NCI-H510A treated with DMSO at 0.1 percent for 48 hours (cell line): ENCODE measurements at places on chromosomes 7 and 10.

GRCh38 chr10:84510121-84510520, 181.7 kb downstream of the CCSER2 start:
- no peak for DNase-seq

- DNase-seq = peak; percentile 48
Observed at GRCh38 chr10:124632064-124632531, 112.1 kb downstream of the FAM53B start.

GRCh38 chr7:36137258-36137657, 15.8 kb upstream of the EEPD1 start:
- DNase-seq = peak; percentile 14

DNA sequence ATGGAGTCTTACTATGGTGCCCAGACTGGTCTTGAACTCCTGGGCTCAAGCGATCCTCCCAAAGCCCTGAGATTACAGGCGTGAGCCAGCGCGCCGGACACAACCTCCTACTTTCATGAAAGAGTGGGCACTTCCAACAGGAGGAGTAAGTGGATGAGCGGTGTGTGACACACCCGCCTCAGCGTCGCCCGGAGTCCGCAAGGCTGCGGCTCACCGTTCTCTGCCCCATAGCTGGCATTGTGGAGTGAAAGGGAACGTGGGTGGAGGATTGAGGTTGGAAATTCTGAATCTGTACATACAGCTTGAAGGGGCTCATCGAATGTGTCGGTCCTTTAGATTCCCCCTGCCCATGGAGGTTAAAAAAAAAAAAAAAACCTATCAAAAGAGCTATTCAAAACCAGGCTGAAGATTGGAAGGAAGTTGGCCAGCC, 524 bp upstream of the PRXL2A start:
- DNase-seq = peak; percentile 68

GRCh38 chr10:23198940-23199767, 7.0 kb downstream of the PTF1A start:
- no peak for DNase-seq

GRCh38 chr10:122525788-122526187, 34.8 kb upstream of the DMBT1 start:
- DNase-seq = no peak

GRCh38 chr10:126661841-126662515, 8.5 kb downstream of the C10orf90 start:
- DNase-seq = no peak

- peak; percentile 34 for DNase-seq
Observed at GRCh38 chr10:100347568-100348195, 649 bp downstream of the SCD start.

DNA sequence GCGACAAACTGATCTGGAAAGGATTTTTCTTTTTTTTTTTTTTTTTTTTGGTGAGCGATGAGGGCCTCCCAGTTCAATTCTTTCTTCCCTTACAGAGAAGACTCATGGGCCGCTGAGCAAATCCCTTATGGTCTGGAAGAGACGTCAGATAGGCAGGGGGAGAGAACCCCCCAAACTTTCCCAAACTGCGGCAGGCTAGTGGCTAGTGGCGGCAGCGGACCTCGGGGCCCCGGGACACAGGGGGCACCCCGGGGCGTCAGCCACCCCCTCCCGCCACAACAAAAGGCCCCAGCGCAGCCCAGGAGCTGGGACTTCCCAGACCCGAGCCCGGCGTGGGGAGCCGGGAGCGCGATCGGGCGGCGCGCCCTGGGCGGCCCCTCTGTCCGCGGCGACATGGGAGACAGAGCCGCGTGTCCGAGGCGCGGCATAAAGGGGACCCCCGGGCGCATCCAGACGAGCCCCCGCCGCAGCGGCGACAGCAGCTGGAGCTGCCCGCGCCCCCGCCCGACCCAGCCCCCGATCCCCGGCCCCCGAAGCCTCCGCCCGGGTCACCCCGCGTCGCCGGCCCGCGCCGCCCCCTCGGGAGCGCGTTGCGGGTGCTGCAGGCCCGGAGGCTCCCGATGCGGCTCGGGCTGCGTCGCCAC, 755 bp downstream of the FAM171A1 start:
- peak; percentile 22 for DNase-seq

DNA sequence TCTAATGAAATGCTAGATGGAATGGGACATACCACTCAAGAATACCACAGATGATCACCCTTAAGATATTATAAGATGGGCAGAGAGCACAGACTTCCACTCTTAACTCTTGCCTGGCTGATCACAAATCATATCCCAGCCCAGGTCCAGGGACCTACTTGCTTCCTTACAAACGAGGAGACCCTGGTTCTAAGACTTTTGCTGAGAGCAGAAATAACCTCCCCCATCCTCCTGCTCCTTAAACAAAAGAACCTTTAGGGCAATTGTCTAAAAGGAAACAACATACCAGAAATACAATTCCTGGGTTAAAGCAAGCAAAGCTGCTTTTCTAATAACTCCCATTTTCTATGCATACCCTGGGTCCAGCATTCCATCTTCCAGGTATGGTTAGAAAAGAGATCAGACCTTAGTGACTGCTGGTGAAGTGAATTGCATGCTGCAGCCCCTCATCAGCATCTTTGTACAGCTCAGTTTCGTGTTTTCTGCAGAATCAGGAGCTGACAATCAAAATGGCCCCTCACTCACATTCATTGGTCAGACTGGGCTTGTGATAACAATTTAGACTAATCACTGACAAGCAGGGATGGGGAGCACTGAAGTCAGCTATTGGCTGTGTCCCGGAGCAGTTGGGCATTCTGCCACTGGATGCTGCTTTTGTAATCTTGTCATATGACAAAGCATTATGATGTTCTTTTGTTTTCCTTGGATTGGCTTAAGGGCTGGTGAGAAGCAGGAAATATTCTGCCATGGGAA, 14.6 kb downstream of the IFIT3 start:
- DNase-seq = no peak

- no peak for DNase-seq
Observed at GRCh38 chr10:100470367-100470766, 7.6 kb downstream of the WNT8B start.

DNA sequence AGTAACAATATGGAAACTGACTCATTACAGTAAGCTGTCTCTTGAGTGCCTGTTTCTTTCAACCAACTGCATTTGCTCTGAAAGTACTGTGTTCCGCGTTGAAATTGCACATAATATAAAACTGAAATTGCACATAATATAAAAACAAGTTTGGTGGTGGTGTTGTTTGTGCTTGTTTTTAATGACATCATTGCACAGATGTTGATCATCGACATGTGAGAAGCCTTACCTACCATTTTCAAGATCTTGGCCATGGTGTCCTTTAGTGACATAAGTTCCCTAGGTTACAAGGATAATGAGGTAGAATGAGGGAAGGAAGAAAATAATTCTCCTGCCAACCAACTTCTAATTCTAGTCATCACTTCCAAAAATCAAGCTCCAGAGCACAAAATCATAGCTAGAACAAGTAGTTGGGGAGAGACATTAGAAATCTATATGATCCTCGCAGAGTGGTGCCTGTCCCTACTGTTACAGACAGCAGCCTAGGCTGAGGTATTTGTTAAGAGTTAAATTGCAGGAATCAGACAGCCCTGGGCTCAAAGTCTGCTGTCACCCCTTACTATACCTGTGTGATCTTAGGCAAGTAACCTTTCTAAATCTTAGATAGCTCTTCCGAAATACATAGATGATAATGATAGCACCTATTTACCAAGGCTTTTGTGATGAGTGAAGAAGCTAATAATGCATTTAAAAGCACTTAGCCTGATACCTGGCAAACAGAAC, 29.3 kb downstream of the DOCK4 start:
- DNase-seq = no peak
